WTC11 (cell line): ENCODE measurements at places on chromosomes 3 and 15. TPM values are rescaled to one million over a fixed set of nuclear protein-coding genes. Genes with fewer than 3 reads are reported as not detected.

GRCh38 chr3:79773291-79773690, 5.5 kb upstream of the ROBO1 start:
- H3K27me3 ChIP-seq, result no peaks in the 10 kb centered on the region; the same call in 1 of the 2 replicates
- H3K36me3 ChIP-seq, result peaks cover 22% of the 10 kb centered on the region
- DNase-seq, result no peak
- peaks cover 8% of the 10 kb centered on the region for H3K4me1 ChIP-seq
- no peak overlapping the region for H3K4me3 ChIP-seq

GRCh38 chr15:65550681-65551098, 20.4 kb downstream of the HACD3 start:
- peaks cover 28% of the 10 kb centered on the region for H3K36me3 ChIP-seq
- H3K27me3 ChIP-seq, result no peaks in the 10 kb centered on the region
- H3K27ac ChIP-seq, result peak overlapping the region; percentile 58

DNA sequence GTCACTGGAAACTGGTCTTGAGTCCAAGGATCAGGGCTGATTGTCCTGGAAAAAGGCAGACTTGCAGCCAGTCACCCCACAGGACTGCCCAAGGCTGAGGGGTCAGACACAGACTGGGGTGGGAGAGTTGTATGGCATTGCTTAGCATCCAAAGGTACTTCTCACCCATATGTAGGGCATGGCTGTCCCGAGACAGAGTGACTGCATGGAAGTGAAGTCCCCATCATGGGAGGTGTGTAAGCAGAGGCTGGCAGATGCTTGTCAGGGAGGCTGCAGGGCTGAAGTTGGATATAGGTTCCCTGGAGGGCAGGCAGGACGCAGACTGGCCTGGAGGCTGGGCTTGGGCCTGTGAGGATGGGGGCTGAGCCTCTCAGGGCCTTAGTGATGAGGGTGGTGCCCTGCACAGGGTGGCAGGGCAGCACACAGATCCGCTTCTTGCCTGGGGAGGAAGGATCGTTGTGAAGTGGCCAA, 31.1 kb downstream of the PSTPIP1 start:
- peak; percentile 3 for DNase-seq
- peaks cover 3% of the 10 kb centered on the region; the same call in 1 of the 2 replicates for H3K4me1 ChIP-seq
- no peak overlapping the region for H3K27ac ChIP-seq
- no peaks in the 10 kb centered on the region for H3K36me3 ChIP-seq
- H3K4me3 ChIP-seq, result no peak overlapping the region

DNA sequence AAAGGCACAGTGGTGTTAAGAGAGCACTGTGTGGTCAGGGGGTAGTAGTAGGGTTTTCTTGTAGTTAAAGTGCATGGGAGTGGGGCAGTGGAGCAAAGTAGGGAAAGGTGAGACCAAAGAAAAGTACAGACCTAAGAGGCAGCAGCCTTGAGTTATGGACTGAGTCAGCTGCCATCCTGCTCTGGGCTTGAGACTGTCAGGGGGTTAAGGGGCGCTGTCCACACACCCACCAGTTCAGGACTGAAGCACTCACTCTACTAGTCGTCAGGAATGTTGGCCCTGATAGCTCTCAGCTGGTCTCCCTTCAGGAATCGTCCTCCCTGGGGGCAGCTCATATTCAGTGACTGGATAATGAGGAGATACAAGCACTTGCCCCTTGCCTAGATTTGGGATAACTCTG, 7.9 kb downstream of the CCR4 start:
- H3K4me1 ChIP-seq, result 0 out of 2 replicates have a peak, but pooled peaks cover 3% of the 10 kb centered on the region
- H3K4me3 ChIP-seq, result no peak overlapping the region
- peaks cover 8% of the 10 kb centered on the region for H3K36me3 ChIP-seq
- DNase-seq, result peak; percentile 25
- H3K27me3 ChIP-seq, result no peaks in the 10 kb centered on the region
- H3K27ac ChIP-seq, result no peak overlapping the region

GRCh38 chr3:78707609-78708008, 1060.2 kb downstream of the ROBO1 start:
- no peaks in the 10 kb centered on the region for H3K27me3 ChIP-seq
- peaks cover 4% of the 10 kb centered on the region; the same call in 1 of the 2 replicates for H3K4me1 ChIP-seq
- peak overlapping the region; percentile 43 for H3K27ac ChIP-seq

- no peak overlapping the region for H3K4me3 ChIP-seq
- no peak for DNase-seq
- H3K27me3 ChIP-seq, result no peaks in the 10 kb centered on the region; the same call in 1 of the 2 replicates
- H3K36me3 ChIP-seq, result no peaks in the 10 kb centered on the region
These were observed 25.0 kb upstream of the ACAP2 start for GRCh38 chr3:195467641-195468390.

CAMKV gene
- total RNA-seq, result 56.0 to 58.2 TPM (median 56.6 TPM) in 3 replicates

DNA sequence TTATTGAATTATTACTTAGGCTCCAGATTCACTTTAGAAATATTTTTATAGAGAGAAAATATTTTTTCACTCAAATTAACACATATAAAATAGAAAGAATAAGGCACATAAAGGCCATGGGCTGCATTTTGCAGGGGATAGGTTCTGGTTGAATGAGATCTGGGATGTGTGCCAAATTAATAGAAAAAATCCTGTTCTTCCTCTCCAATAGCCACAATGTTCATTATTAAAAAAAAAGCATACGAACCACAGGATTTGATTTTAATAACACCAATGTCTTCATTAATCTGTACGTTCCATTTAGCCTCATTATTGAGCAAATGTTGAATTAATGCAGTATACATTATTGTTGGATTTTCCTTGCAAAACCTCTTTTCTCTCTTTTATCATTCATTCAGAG, 622.8 kb upstream of the AGTR1 start:
- DNase-seq, result no peak
- H3K27ac ChIP-seq, result no peak overlapping the region
- H3K27me3 ChIP-seq, result no peaks in the 10 kb centered on the region

DNA sequence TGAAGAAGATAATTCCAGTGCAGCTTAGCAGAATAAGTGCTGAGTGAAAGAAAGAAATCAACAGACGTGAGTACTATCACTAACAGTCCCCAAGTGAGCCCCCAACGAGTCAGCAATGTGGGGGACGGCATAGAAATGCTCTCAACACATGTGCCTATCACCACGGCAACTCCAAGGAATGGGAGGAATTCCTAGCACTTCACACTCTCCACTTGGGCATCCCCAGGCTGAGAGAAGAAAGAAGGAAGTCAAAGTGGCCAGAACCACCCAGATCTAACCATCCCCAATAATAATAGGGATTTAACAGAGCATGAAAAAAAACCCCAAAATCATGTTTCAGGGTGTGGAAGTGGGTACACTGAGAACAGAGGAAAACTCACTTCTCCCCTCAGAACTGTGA, 29.3 kb upstream of the CPNE4 start:
- no peak overlapping the region for H3K4me3 ChIP-seq
- peaks cover 10% of the 10 kb centered on the region for H3K4me1 ChIP-seq
- peaks cover 70% of the 10 kb centered on the region for H3K27me3 ChIP-seq
- no peak overlapping the region for H3K27ac ChIP-seq
- no peaks in the 10 kb centered on the region for H3K36me3 ChIP-seq

DNA sequence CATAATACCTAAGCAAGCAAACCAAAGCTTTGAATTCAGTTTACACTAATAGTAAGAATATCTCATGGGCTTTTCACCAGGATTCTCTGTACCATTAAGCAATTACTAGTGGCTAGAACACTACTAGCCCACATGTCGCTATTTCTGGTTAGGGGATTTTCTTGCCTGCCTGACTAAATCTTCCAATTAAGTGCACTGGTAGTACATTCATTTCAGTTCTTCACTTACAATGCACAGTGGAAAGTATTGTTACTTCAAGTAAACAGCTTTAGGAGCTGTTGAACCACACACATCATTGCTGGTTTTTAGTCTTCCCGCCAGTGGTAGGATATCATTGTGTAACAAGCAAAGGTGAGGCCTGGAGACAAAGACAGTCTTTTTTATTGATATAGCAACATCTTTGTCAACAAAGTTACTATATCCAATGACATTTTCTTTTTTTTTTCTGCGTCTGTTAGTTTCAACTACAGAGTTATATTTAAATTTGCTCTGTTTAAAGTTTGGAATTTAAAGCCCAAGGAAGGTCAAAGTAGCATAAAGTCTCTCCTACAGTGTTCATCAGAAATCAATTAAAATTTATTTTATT, 826.8 kb upstream of the NR2F2 start:
- H3K4me1 ChIP-seq, result no peaks in the 10 kb centered on the region
- no peaks in the 10 kb centered on the region for H3K27me3 ChIP-seq
- H3K4me3 ChIP-seq, result no peak overlapping the region
- no peaks in the 10 kb centered on the region for H3K36me3 ChIP-seq

DNA sequence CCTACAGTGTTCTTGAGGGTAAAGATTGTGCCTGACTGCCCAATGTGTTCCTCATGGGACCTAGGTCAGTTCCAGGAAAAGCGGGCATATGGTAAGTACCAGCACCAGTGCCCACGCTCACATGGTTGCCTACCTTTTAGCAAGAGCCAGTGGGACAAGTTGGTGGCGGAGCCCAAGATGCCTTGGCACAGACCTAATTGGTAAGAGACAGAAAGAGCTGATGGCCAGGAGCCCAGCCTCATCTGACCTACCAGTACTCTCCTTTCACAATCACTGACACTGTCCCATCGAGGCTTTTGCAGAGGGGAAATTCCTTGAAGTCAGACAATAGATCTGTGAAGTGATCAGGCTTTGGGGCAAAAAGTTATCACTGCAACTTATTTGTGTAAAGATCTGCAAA, 98.4 kb upstream of the BCL6 start:
- no peak overlapping the region for H3K27ac ChIP-seq
- no peaks in the 10 kb centered on the region for H3K27me3 ChIP-seq
- H3K36me3 ChIP-seq, result no peaks in the 10 kb centered on the region
- no peak overlapping the region for H3K4me3 ChIP-seq

- no peak overlapping the region for H3K27ac ChIP-seq
- peaks cover 14% of the 10 kb centered on the region for H3K4me1 ChIP-seq
- no peaks in the 10 kb centered on the region for H3K36me3 ChIP-seq
- no peaks in the 10 kb centered on the region for H3K27me3 ChIP-seq
- H3K4me3 ChIP-seq, result no peak overlapping the region
These were observed 18.3 kb downstream of the SUCNR1 start for GRCh38 chr3:151891721-151892120.

- no peak overlapping the region for H3K27ac ChIP-seq
- no peak overlapping the region for H3K4me3 ChIP-seq
These were observed 40.8 kb upstream of the IQCF6 start for GRCh38 chr3:51819709-51820406.

CFAP91 gene
- 2.2 to 3.5 TPM (median 3.3 TPM) in 3 replicates for total RNA-seq

DNA sequence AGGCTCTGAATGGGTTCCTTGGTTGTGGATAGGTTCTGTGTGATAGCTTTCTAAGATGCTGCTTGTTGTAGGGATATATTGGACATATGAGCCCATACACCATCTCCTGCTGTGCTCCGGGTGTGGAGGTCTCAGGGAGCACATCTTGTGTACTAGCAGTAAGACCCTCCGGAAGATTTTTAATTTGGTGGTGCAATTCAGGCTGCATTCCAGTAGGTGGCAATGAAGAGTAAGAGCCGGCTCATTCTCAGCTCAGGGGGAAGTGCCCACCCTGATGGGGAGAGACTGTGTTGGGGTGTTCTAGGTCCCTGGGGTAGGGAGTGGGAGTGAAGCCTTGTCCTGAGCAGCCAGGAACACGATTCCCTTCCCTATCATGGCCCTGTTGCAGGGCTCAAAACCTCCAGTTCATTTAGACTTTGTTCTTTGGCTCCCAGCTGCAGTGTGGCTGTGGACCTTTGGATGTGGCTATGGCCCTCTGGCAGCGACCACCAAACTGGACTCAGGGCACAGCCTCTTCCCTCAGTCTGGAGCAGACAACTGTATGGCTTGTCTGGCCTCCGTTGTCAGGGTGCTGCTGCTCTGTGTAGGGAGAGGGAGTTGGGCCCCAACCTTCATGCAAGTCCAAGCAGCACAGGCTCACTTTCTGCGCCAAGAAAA, 104.7 kb downstream of the UNC13C start:
- H3K4me3 ChIP-seq, result no peak overlapping the region
- no peaks in the 10 kb centered on the region for H3K27me3 ChIP-seq
- H3K27ac ChIP-seq, result no peak overlapping the region
- no peaks in the 10 kb centered on the region for H3K36me3 ChIP-seq
- H3K4me1 ChIP-seq, result no peaks in the 10 kb centered on the region
- DNase-seq, result peak; percentile 53

DNA sequence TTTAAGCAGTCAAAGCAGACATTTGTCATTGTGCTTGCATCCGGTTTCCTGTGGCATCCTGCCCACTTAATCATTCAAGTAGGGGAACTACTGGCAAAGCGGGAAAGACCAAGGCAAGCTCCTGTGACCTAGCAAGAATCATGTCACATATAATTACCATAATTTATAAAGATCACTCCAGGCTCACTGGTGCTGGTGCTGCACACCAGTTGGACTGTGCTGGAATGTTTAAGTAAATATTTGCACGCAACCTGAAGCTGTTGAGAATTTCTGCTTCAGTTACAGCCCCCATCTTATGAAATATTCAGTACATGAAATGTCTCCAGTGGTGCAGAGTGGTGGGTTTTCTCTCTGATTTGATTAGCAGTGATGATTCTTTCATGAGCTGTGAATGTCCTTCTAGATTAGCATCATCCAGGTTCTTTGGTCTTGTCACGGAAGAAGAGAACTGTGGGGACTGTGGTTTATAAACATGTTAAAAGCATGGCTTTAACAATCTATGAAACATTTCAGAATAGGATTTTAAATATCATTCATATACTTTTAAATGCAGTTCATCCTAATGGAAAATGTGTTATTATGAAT, 621.3 kb upstream of the EPHA6 start:
- DNase-seq, result no peak
- H3K4me3 ChIP-seq, result no peak overlapping the region
- peaks cover 4% of the 10 kb centered on the region for H3K36me3 ChIP-seq

DNA sequence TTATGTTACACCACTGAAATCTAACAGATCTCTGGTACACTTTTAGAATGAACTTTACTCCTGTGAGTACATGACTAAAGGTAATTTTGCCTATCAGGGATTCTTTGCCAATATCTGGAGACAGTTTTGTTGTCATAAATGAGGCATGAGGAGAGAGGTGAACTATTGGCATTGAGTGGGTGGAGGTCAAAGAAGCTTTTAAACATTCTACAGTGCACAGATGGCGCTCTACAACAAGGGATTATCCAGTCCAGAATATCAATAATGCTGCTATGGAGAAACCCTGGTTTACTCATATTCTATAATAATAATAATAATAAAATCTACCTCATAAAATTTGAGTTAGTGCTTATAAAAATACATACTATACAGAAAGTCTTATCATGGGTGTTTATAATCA, 702.3 kb downstream of the SI start:
- H3K36me3 ChIP-seq, result no peaks in the 10 kb centered on the region
- H3K27me3 ChIP-seq, result no peaks in the 10 kb centered on the region
- no peak overlapping the region for H3K4me3 ChIP-seq
- H3K4me1 ChIP-seq, result no peaks in the 10 kb centered on the region
- no peak overlapping the region for H3K27ac ChIP-seq
- DNase-seq, result no peak

DNA sequence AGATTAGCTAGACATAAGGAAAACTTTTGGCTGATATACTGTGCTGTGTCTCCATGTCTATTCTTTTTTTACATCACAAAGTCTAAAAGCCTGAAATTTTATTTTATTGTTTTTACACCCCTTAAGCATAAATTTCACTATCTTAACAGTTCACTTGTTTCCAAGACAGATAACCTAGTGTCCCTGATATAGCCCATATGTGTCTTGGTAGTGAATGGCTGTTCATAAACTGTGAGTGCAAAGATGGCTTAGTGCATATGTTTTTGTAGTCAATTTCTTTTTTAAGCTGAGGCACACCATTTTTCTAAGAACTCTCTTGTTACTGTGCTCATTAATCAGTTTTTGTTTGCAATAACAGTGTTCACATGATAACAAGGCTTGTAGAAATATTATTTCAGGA, 381.1 kb downstream of the OXSM start:
- no peak for DNase-seq
- no peaks in the 10 kb centered on the region for H3K36me3 ChIP-seq
- no peaks in the 10 kb centered on the region for H3K27me3 ChIP-seq
- no peak overlapping the region for H3K4me3 ChIP-seq

C15orf62 gene
- 0.46 to 0.92 TPM (median 0.72 TPM) in 3 replicates for total RNA-seq

ABI3BP gene
- total RNA-seq, result 0.18 to 0.74 TPM (median 0.39 TPM) in 3 replicates

GABRR3 gene
- total RNA-seq, result not detected in 3 replicates

- no peaks in the 10 kb centered on the region for H3K27me3 ChIP-seq
- H3K27ac ChIP-seq, result peak overlapping the region; percentile 81
- no peak overlapping the region for H3K4me3 ChIP-seq
These were observed 7.3 kb downstream of the ARL6IP5 start for GRCh38 chr3:69092030-69092516.
